ENCODE measurements at places on chromosomes 3 and 15.

DNA sequence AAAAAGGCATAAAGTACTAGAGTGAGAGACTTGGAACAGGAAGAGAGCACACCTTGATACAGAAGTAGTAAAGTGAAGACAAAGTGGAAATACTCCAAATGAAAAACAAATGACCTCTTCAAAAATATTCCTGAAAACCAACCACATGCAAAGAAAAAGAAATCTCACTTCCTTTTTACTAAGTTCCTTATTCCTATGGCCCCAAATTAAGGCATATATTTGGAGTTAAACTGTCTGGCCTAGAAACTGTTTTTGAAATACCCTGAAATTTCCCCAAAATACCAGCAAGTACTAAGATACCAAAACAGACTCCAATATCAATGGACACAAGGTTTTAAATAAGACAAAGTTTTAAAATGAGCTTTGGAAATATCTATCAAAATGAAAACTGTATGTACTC, 58.2 kb downstream of the ZNF148 start:
- DNase-seq: no peak

- DNase-seq: no peak
Measured at GRCh38 chr3:355622-356021, 159.1 kb downstream of the CHL1 start.

- DNase-seq: no peak
Measured at GRCh38 chr3:148546959-148547358, 150.7 kb upstream of the AGTR1 start.

DNA sequence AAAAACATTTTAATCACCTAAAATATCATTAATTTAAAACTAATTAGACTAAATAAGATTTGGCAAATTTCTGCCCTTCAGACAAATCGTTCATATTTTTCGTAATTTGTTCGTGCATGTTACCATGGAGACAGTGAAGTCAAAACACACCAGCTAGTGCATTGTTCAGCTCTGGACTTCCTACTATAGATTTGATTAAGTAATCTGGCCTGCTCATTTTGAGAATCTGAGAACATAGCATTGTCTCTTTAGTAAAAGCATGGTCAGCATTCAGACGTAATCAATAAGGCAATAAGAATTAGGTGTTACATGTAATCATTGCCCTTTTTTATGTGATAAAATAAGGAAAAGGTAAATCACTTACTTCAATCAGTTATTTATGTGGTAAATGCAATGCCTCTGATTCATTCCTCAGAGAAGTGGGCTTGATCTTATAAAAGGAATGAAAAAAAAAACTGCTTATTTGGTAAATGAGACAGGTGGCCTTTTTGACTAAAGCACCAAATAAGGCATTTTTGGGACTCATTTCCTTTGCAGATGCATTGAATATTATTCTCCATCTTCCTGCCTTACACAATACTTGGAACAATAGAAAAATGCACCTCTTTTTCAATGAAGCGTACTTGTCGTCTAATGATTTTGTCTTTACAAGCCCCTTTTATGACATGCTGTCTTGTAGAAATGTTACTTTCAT, 84.5 kb upstream of the FNDC3B start:
- no peak for DNase-seq
